A172 (cell line): ENCODE measurements at places on chromosomes 12 and 14. TPM values are rescaled to one million over a fixed set of nuclear protein-coding genes. Genes with fewer than 3 reads are reported as not detected.

GRCh38 chr12:88453323-88453722, 126.9 kb downstream of the KITLG start:
- DNase-seq: no peak

CPM gene
- 0.24 TPM in 1 of 2 replicates, not detected in the other for total RNA-seq

- DNase-seq: no peak
Observed at GRCh38 chr14:80003138-80003537, 208.2 kb downstream of the DIO2 start.

DNA sequence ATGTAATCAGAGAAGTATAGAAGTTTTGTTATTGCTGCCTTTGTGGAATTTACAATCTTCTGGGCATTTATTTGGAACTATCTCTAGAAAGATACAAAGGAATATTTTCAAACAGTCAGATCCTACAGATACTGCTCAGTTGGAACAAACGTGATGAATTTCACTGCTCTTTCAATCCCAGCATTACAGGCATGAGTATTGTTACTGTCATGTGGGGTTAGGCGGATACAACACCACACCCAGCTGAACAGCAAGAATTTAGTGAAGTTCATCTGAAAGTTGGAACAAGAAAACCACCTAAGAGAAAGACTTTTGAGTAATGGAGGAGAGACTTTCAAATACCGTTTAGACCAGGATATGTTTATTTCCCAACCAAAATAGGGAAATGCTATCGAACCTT, 123.3 kb upstream of the PLXNC1 start:
- no peak for DNase-seq

DCN gene
- 0.69 and 0.84 TPM in 2 replicates for total RNA-seq

DNA sequence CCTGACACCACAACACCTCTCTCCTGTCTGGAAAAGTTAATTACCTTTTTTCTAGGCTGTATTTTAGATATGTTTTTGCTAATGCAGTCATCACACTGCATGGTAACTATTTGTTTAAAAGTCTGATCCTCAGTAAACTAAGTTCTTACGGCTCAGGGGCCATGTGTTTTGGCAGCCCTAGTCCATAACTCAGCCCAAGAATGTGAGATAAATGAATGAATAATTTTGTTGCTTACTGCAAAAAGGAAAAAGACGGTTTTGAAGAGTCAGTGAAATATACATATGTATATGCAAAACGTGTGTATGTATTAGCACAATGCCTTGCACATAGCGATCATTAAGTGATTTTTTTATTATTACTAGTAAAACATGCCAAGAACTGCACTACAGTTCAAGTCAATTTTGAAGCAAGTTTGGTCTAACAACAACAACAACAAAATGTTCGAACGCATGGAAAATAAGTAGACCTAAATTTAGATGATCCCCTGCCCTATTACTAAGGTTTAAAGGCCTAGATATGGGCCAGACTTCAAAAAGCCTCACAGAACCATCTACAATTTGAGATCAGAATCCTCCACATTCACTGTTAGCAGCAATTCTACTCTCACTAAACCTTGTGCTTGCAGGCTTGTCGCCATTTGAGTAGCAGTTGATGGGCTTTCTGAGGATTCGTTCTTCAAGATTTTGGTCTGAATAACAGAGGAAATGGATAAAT, 140.0 kb downstream of the NDUFA12 start:
- no peak for DNase-seq

- no peak for DNase-seq
Observed at GRCh38 chr12:75603475-75603874, 92.1 kb upstream of the KRR1 start.

DNA sequence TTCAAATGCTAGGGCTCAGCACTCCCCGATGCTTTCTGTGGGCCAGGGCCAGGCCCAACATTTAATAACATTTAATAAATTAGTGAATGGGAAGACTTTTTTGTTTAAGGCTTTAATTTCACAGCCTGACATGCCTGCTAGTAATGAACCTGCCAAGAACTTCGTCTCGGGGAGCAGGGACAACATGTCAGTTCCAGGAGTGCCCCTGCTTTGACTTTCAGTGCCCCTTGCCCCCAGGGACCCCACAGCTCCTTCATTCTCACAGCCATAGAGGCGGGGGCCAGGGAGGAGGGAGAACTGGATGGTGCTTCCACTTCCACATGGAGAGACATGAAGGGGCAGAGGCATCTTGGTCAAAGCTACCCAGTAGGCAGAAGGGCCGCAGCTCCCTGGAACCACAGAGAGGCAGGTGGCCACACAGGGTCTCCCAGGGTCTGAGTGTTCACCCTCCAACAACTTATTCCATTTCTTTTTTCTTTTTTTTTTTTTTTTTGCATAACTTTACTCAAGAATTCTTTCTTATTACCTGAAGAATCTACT, 66.0 kb upstream of the DDX11 start:
- no peak for DNase-seq

- no peak for DNase-seq
Observed at GRCh38 chr12:98360401-98360800, 155.0 kb upstream of the TMPO start.

DNA sequence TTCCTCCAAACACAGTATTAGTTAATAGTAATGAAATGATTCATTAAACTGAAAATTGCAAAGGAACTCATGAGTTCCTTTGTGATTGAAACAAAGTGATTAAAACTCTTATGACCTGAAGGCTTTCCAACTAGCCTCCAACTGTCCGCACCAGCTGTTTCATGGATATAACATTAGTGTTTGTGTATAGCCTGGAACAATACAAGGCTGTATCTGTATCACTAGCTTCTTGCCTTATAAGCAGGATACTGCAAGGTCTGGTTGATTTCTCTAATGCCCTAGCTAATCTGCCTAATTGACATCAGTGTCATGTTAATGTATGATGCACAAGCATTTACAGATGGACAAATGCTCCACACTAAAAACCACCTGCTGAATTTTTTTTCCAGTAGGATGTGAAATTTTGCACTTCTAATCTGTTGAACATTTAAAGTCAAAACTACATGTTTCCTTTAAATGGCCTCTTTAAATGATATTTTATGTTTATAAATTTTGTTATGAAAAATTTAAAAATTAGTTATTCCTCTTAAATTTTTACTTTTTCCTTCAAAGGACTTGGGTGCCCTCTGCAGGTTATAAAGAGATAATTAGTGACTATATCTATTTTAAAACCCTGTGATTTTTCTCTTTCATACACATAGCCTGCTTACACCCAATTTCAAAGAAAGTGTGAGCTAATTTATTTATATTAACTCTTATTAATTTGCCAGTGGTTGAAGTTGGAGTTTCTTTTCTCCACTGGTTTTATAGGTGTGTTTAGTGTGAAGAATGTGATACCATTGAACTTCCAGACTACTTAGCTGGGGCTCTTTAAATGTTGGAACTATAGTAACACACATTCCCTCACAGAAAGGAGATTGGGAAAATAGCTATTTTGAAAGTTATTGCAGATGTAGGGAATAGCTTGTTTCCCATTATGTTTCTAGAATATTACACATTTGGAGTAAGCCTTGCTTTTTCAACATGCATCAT, 25.4 kb downstream of the AP5M1 start:
- DNase-seq: no peak

ESYT1 gene
- 119 and 164 TPM in 2 replicates for total RNA-seq

GRCh38 chr12:78185109-78185508, 354.4 kb downstream of the NAV3 start:
- peak; percentile 11 for DNase-seq

DNA sequence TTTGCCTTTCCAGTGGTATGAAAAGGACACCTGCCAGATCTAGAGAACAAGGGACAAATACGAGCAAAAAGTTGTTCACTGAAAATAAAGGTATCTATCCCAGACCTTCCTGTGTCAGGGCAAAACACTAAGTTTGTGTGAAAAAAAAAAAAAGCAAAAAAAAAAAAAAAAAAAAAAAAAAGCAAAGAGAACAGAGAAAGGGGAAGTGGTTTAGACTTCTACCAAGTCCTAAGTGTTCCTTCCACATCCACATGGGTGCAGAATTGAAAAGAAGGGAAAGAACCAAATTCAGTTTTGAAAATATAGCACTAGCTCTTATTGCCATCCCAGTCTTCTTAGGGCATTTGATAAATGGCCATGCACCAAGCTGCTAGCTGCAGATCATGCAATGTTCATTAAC, 41.7 kb downstream of the ZCRB1 start:
- no peak for DNase-seq

GRCh38 chr14:99609245-99610170, 5.5 kb upstream of the CCDC85C start:
- no peak for DNase-seq

DNA sequence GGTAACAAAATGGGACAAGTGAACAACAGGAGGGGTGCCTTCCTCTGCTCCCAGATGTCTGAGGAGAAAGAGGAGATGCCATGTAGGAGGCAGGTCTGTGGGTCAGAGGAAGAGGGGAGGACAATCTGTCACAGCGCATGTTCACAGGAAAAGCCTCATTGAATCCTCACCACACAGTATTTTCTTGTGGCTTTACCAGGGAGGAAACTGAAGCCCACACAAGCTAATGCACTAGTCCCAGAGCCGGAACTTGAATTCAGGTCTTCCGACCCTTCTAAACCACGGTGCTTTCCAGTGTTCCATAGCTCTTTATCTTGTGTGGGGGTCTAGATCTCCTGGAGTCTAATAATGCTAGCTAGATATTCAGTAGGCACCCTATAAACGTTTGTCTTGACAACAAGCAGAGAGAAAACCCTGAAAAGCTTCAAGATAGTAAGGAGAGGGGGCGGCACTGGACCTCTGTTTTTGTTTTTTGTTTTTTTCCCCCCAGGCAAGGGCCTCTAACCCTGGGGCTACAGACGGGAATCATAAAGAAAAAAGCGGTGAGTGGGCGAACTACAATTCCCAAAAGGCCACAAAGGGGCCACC, 371 bp upstream of the SHMT2 start:
- DNase-seq: no peak

- no peak for DNase-seq
Observed at GRCh38 chr14:55318694-55319093, 47.5 kb downstream of the FBXO34 start.

- DNase-seq: peak; percentile 3
Observed at GRCh38 chr12:110330544-110330943, 49.5 kb downstream of the ATP2A2 start.

TMEM30B gene
- total RNA-seq: not detected in 2 replicates

USP44 gene
- total RNA-seq: not detected in 2 replicates

DDX11 gene
- 20.9 and 22.3 TPM in 2 replicates for total RNA-seq

ETFBKMT gene
- total RNA-seq: 2.6 and 3.4 TPM in 2 replicates

RNF41 gene
- total RNA-seq: 51.8 and 52.9 TPM in 2 replicates

- DNase-seq: no peak
Observed at GRCh38 chr12:53995378-53996239, 4.4 kb upstream of the HOXC9 start.

DNA sequence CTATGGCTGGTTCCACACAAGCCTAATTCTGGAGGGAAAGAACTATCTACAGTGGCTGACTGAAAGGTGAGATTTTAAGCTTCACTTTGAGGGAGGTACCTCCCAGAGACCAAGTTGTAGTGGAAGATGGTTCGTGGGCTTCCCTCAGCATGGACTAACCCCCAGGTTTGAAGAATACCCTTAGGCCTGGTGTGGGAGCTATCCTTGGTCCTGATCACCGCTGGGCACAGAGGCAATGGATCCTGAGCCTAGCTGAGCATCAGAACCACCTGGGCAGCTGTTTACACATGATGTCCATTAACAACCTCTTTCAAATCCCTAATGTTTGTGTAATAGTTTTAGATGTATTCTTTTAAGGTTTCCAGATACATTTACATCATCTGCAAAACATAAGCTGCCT, 10.3 kb downstream of the DAO start:
- no peak for DNase-seq

DNA sequence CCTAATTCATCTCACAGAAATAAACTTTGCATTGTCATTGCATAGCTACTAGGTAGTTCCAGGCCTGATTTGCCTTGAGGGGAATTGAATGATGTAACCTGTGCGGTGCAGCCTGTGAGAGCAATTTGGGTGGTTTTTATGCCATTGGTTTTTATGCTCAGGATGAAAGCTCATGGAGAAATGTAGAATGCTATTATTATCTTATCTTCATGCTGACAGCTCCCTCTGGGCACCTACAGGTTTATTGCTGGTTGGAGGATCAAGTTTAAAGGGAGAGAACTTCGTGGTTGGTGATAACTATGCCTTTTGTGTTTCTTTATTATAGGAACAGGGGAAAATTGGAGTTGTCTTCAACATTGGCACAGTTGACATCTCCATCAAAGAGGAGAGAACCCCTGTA, 547.9 kb downstream of the DIO2 start:
- DNase-seq: no peak

DNA sequence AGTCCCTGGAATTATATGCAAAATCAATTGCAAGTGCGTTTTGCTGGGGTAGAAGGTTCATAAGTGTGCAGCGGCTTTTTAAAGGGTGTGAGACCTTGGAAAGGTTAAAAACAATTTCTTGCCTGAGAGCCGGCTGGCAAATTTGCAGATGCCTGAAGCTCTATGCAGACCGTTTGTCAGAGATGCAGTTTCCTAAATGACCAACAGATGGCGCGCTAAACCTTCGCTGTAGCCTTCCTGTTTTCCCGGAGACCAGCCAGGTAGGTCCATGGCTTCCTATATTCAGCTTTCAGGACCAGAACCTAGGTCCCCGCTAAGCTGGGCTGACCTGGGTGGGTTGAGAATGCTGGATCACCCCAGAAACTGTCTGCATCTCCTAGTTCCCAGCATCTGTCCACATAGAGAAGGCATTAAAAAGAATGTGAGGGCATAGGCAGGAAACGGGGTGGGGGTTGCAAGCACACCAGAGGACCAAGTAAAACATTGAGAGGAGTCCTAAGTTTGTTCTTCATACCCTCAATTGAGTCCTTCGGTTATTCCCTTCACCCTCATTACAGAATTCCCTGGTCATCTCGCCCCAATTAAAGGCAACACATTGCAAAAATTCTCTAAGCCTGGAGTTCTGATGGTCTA, 5.7 kb upstream of the NOS1 start:
- peak; percentile 67 for DNase-seq

A2M gene
- total RNA-seq: not detected in 2 replicates

ADCY4 gene
- total RNA-seq: 0.05 TPM in 1 of 2 replicates, not detected in the other

DNA sequence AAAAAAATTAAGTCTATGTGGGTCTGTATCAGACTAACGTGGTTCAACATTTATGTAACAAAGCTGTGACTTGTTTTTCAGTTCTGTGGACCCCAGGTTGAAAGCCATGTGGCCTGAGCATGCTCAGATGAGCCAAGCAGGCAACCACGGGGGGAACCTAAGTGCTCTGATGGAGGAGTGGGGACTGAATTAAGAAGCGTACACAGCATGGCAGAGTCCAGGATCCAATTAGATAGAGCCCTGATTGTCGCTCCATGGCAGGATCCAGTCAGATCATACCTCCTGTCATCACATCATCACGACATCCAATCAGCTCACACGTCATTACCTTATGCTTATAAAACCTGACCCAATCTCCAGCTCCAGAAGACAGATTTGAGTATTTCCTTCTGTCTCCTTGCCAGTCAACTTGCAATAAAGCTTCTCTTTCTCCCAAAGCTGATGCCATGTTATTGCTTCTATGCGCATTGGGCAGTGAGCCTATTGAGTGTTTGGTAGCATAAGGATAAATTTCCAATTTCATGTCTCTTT, 1013.1 kb upstream of the TMEM132C start:
- no peak for DNase-seq

GRCh38 chr14:106134886-106135285, 608.5 kb downstream of the TMEM121 start:
- no peak for DNase-seq

OR6C76 gene
- not detected in 2 replicates for total RNA-seq

CACNA2D4 gene
- not detected in 2 replicates for total RNA-seq
